ENCODE measurements at places on chromosomes 3 and 15. TPM values are rescaled to one million over a fixed set of nuclear protein-coding genes. Genes with fewer than 3 reads are reported as not detected.

Gene CSPG5
- 87.0 TPM for total RNA-seq

- no peak overlapping the region for H3K27ac ChIP-seq
- H3K36me3 ChIP-seq, result no peaks in the 10 kb centered on the region
- no peaks in the 10 kb centered on the region for H3K4me1 ChIP-seq
Observed at GRCh38 chr15:59424616-59425015, 13.4 kb upstream of the FAM81A start.

Gene INO80
- total RNA-seq, result 27.8 TPM

DNA sequence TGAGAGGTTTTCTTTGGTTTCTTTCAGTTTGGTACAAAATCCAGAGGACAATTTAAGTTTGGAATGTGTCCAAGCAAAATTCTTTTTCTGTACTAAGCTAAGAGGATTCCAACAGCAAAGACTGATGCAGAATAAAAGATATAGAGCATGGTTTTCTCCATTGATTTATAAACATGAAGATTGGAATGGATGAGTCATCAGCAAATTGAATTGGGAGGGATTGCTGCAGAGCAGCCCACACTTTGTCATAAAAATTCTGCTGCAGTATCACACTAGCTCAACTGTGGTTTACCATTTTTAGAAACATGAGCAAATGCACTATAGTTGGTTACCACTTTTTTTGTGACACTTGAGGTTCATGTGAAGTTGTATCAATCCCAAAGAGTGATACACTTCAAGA, 16.1 kb upstream of the LARP6 start:
- no peaks in the 10 kb centered on the region for H3K27me3 ChIP-seq
- peaks cover 4% of the 10 kb centered on the region for H3K4me1 ChIP-seq

Gene MYO5C
- 15.8 TPM for total RNA-seq

GRCh38 chr3:141240286-141240685, 8.7 kb downstream of the PXYLP1 start:
- peaks cover 29% of the 10 kb centered on the region for H3K4me1 ChIP-seq
- no peak overlapping the region for H3K4me3 ChIP-seq
- DNase-seq, result no peak
- H3K27me3 ChIP-seq, result no peaks in the 10 kb centered on the region
- H3K36me3 ChIP-seq, result peaks cover 10% of the 10 kb centered on the region

DNA sequence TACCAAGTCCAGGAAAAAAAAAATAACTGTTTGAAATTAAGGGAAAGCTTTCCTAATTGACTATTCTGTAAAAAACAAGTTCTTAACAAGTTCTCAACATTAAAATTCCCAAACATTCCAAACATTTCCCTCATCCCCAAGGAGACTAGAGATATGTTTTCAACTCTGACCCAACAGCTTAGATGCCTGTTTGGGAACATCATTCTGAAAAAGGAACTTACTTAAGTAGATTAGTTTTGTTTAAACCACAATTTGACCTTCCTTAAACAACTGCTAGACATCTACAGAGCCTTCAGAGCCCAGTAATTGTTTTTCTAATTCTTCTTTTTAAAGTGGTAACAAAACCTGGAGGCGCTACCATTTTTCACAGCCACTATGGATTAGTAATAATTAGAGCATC, 12.8 kb downstream of the UBR1 start:
- H3K27ac ChIP-seq, result no peak overlapping the region
- no peaks in the 10 kb centered on the region for H3K27me3 ChIP-seq
- no peak for DNase-seq
- peaks cover 6% of the 10 kb centered on the region for H3K36me3 ChIP-seq
- H3K4me1 ChIP-seq, result no peaks in the 10 kb centered on the region
- H3K4me3 ChIP-seq, result no peak overlapping the region

DNA sequence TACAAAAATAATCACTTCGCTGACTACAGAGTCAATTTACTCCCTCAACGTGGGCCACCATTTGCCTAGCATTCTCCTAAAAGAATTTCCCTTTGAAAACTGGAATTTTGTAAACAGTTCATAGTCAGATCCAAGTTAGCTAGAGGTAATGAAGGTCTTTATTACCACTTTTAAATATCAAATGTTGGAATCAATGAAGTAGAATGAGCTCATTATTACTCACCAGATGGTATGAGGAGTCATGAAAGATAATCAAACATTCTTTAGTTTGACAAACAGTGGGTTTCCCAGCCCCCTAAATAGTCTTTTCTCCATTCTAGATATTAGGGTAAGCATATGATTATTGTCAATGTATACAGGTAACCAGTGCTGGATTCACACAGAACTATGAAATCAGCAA, 455.7 kb upstream of the THBS1 start:
- H3K4me1 ChIP-seq, result no peaks in the 10 kb centered on the region
- H3K27ac ChIP-seq, result no peak overlapping the region
- H3K4me3 ChIP-seq, result no peak overlapping the region

DNA sequence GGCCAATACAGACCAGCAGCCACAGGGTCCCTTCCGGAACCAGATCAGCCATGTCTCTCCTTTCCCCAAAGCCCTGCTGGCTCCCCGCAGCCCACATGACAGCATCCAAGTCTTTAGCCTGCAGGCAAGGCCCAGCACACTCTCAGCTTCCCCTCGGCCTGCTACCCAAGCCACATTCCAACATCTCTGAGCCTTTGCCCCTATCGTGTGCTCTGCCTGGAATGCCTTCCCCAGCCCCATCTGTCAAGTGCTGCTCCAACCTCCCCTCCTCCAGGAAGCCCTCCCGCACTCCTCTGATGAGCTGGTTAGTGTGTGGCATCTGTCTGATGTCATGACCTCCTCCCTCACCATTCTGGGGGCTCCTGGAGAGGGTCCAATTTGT, 8.5 kb downstream of the PLXND1 start:
- peaks cover 95% of the 10 kb centered on the region for H3K4me1 ChIP-seq
- peaks cover 2% of the 10 kb centered on the region for H3K36me3 ChIP-seq
- peaks cover 4% of the 10 kb centered on the region for H3K27me3 ChIP-seq
- H3K27ac ChIP-seq, result peak overlapping the region; percentile 90
- no peak overlapping the region for H3K4me3 ChIP-seq

Gene PLA2G4E
- total RNA-seq, result not detected

DNA sequence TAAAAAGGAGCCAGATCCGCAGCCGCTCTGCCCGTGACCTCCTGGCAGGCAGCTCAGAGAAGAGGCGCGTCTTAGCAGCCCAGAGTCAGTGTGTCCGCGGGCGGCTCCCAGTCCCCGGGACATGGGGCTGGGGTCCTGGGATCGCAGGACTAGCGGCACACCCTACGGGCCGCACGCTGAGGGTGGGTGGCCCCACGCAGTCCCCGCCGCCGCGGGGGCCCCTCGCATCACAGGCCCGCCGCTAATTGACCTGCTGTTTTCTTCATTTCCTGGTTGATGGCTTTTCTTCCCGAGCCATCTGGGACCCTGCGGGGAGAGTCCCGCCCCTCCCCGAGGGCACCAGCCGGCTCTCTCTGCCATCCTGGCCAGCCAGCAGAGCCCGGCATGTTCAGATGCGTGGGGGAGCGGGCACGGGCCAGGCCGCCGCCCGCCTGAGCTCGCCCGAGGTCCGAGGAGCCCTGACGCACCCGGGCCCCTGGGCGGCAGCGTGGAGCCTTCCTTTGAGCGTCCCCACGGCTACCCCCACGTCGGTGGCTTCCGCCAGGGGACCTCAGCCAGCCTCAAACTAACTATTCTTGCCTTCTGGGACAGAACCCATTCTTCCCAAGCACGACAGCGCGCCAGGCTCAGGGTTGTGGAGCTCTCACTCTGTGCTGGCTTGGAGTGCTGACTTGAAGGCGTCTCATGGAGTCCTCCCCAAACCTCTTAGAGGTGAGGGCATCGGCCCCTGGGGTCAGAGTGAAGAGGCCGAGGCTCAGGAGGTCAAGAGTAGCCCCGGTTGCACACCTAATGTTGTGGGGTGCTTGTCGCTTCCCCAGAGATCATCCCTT, 34.6 kb upstream of the CACNA2D3 start:
- peaks cover 10% of the 10 kb centered on the region for H3K4me1 ChIP-seq
- no peak overlapping the region for H3K27ac ChIP-seq
- no peak for DNase-seq
- H3K36me3 ChIP-seq, result no peaks in the 10 kb centered on the region
- H3K4me3 ChIP-seq, result no peak overlapping the region

- H3K27ac ChIP-seq, result no peak overlapping the region
- DNase-seq, result no peak
Observed at GRCh38 chr3:72563690-72564370, 284.4 kb downstream of the SHQ1 start.

DNA sequence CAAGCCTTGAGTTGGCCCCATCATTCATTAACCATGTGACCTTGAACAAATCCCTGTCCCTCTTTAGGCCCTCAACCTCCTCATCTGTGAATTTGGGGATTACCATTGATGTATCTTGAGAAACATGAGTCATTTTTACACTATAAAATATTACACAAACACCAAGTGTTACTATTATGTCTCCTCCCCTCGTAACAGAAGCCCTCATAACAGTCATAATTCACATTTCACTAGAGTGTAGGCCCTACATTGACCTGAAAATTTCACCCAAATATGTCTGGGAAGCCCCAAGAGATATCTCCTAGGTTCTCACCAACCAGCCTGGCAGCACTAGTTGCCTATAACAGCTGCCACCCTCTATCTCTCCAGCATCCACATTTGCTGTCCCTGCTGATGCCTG, 15.8 kb upstream of the SLC6A1 start:
- no peak overlapping the region for H3K27ac ChIP-seq
- peaks cover 31% of the 10 kb centered on the region for H3K4me1 ChIP-seq
- DNase-seq, result no peak
- H3K27me3 ChIP-seq, result peaks cover under 1% of the 10 kb centered on the region
- H3K36me3 ChIP-seq, result no peaks in the 10 kb centered on the region

Gene SCG5
- 173 TPM for total RNA-seq

DNA sequence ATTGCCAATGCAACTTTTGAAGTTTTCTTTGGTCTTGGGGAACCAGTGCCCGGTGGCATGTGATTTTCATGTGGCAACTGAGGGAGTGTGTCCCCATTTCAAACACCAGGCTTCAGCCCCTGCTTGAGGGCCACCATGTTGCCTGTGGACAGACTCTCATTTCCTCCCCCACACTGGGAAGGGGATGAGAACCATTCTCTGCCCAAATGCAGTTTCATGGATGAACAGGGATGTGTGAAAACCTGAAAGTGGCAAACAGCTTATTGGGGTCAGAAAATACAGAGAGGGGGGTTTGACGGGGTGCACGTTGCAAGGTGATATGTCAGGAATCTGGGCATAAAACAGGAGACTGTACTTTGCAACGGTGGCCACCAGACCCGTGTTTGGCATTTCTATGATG, 6.3 kb downstream of the FAM107A start:
- H3K4me3 ChIP-seq, result no peak overlapping the region
- H3K27ac ChIP-seq, result no peak overlapping the region
- no peaks in the 10 kb centered on the region for H3K27me3 ChIP-seq
- peaks cover 36% of the 10 kb centered on the region for H3K4me1 ChIP-seq
- DNase-seq, result no peak

- H3K27me3 ChIP-seq, result no peaks in the 10 kb centered on the region
- H3K27ac ChIP-seq, result no peak overlapping the region
- no peak overlapping the region for H3K4me3 ChIP-seq
- no peaks in the 10 kb centered on the region for H3K36me3 ChIP-seq
- no peaks in the 10 kb centered on the region for H3K4me1 ChIP-seq
Observed at GRCh38 chr3:25033407-25034029, 394.5 kb upstream of the RARB start.

DNA sequence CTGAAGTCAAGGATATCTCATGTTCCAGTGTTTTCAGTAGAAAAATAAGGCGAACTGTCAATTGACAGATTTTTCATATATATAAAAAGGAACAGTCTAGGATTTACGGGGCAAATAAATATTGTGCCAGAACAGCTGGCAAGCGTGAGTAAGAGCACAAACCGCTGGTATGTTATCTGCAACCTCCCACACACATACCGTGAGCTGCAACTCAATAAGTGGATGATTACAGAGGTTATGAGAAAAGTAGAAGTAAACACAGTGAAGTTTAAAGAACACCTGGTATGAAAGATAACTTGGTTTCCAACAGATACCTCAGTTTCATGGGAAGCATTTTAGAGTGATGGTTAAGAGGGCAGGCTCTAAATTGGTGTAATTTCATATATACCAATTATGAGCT, 733.4 kb downstream of the TUSC7 start:
- no peak overlapping the region for H3K27ac ChIP-seq
- no peak for DNase-seq
- H3K27me3 ChIP-seq, result no peaks in the 10 kb centered on the region

Gene SCAANT1
- total RNA-seq, result not detected

Gene C3orf70
- 37.7 TPM for total RNA-seq

Gene SLC7A14
- 48.9 TPM for total RNA-seq

Gene ATP13A3
- 139 TPM for total RNA-seq

DNA sequence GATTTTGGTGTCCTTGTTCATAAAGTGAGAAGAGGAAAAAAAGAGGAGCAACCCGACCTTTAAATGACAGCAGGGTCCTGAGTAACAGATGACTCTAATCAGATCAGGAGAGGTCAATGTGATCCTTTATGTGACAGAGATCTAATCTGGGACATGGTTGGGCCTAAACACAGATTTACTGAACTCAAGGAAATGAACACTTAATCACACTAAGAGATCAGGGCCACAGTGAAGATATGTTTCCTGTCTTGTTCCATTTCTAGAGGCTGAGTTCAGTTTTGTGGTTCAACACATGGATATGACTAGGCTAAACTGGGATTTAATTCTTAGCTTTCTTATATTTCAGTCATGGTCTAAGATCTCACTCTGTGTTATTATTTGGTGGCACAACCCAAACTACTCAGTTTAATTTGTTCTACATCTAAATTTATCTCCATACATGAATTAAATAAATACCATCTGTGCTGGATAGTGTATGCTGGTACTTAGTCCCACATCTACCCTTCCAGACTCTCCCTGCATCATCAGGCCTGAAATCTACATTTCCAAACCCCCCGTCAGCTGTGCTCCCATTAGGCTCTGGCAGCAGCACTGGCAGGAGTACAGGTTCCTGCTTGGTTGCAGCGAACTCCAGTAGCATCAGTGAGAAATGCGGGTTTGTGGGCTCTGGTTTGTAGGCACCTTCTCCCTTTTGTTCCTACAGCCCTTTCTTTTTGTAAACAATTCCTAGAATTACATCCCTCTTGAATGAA, 22.6 kb downstream of the SFMBT1 start:
- H3K36me3 ChIP-seq, result no peaks in the 10 kb centered on the region
- DNase-seq, result peak; percentile 69
- no peaks in the 10 kb centered on the region for H3K27me3 ChIP-seq
- H3K27ac ChIP-seq, result no peak overlapping the region
- no peaks in the 10 kb centered on the region for H3K4me1 ChIP-seq

DNA sequence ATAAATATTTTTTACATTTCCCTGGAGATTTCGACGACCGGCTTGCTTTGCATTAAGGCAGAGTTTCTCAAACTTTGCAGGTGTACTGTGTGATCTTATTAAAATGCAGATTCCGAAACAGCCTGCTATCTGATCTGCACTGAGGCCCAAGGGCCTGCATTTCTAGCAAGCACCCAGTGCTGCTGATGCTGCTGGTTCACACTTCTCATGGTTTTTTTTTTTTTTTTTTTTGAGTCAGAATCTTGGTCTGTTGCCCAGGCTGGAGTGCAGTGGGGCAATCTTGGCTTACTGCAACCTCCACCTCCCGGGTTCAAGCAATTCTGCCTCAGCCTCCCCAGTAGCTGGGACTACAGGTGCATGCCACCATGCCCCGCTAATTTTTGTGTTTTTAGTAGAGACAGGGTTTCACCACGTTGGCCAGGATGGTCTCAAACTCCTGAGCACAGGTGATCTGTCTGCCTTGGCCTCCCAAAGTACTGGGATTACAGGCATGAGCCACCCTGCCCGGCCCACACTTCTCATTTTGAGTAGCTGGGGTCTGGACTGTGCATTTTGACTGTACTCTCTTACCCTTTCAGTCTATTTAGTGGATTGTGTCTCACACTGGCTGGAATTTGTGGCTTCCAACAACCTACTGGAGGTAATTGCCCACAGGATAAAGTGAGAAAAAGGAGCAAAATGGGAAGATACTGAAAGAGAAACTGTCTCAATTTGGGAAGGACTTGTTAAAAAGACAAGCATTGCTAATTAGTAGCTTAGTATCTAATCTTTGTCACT, 94.1 kb downstream of the ITPR1 start:
- no peaks in the 10 kb centered on the region for H3K27me3 ChIP-seq
- no peaks in the 10 kb centered on the region for H3K4me1 ChIP-seq
- H3K27ac ChIP-seq, result no peak overlapping the region
- no peaks in the 10 kb centered on the region for H3K36me3 ChIP-seq
- H3K4me3 ChIP-seq, result no peak overlapping the region

All from spinal cord (tissue), 10 donors.